ENCODE measurements at places on chromosomes 6 and 20. TPM values are rescaled to one million over a fixed set of nuclear protein-coding genes. Genes with fewer than 3 reads are reported as not detected.

The PRL gene
- total RNA-seq: not detected

The CNR1 gene
- not detected for total RNA-seq

The SLC4A11 gene
- 0.72 TPM for total RNA-seq

The HCRTR2 gene
- total RNA-seq: not detected

The NOX3 gene
- not detected for total RNA-seq

The TM9SF4 gene
- 39.1 TPM for total RNA-seq

The SPATS1 gene
- not detected for total RNA-seq

DNA sequence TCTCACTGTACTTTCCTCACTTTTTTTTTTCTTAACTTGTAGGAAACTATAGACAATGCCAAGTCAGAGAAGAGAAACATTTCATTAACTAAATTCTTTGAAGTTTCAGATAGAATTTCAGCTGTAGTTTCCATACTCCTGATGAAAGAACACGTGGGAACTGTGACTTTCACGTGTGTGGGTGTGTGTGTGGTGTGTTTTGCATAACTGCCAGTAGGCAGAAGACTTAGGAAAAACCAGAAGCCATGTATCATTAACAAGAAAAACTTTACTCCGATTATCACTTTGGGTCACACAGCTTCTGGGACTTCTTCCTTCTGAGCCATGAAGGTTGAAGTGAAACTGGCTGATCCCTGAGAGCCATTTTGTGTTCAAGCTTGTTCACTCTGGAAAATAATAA lies 483.3 kb downstream of the TFAP2B start:
- no peak for DNase-seq
- no peaks in the 10 kb centered on the region for H3K27me3 ChIP-seq
- no peak overlapping the region for H3K4me3 ChIP-seq
- H3K27ac ChIP-seq: no peak overlapping the region

GRCh38 chr6:44662461-44663121 lies 275.1 kb downstream of the CDC5L start:
- H3K4me3 ChIP-seq: no peak overlapping the region
- DNase-seq: no peak
- no peaks in the 10 kb centered on the region for H3K4me1 ChIP-seq
- H3K36me3 ChIP-seq: no peaks in the 10 kb centered on the region

DNA sequence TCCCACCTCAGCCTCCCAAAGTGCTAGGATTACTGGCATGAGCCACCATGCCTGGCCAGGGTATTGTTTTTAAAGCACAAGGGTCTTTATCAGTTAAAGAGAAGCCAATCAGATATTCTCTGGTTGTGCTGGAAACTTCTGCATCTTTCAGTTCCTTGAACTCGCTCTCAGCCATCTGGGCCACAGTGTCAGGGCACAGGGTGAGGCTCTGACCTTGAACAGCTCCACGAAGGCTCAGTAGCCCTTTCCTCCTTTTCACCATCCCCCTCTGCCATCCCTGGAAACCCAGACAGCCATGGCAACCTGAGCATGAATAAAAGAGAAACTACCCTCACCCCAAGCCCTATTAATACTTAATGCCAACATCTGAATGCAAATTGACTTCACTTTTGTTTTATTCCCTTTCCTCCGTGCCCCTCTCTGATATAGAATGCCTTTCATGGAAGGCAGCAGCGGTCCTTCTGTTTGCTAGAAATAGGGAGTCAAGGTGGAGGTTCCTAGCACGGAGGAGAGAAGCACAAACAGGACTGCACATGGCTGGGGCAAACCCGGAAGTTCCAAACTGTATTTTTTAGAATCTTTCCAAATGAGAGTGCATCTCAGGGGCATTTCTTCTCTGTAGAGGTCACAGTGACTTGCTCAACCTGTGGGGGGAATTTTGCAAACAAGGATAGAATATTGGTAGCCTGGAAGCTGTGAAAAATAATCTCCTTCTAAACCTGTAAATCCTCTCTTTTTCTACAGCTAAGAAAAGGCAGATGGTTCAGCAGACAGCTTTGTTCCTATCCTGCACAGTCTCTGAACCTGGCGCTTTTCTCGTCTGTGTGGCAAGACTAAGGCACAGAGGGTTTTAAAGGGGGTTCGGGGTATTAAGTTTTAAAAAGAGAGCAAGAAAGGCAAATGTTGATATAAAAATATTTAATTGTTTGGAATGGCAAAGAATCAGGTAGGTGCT lies 176.4 kb upstream of the RREB1 start:
- DNase-seq: no peak
- H3K4me3 ChIP-seq: no peak overlapping the region
- H3K27me3 ChIP-seq: peaks cover 11% of the 10 kb centered on the region
- H3K36me3 ChIP-seq: no peaks in the 10 kb centered on the region
- H3K27ac ChIP-seq: no peak overlapping the region

GRCh38 chr6:163776906-163777686 lies 362.6 kb downstream of the QKI start:
- DNase-seq: no peak
- H3K27me3 ChIP-seq: peaks cover 9% of the 10 kb centered on the region
- no peaks in the 10 kb centered on the region for H3K36me3 ChIP-seq

DNA sequence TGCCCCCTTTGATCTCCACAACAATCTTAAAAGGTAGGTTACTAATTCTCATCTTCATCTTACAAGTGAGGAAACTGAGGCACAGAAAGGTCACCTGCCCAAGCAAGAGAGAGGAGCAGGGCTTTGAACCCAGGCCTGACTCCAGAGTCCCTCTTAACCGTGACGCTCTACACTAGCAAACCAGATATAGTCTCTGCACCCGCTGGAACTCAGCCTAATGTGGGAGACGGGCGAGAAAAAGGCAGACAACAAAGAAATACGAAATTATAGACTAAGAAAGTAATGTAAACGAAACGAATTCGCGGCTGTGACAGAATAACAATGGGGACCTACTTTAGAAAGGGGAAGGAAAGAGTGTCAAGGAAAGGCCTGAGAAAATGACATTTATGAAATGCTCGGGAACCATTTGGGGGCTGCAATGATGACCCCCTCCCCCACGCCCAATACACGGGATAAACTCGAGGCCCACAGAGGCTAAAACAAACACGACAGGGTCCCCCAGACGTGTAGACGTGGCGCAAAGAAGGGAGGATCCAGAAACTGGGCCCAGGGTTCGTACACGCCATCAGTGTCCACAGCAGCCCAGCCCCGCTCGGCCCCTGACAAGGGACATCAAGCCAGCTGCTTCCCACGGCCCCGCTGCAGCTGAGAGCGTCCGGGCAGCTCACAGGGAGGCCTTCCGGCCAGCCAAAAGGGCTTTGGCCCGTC lies 637 bp downstream of the TRPC4AP start:
- peak overlapping the region; percentile 89 for H3K4me3 ChIP-seq
- peaks cover 64% of the 10 kb centered on the region for H3K4me1 ChIP-seq
- H3K36me3 ChIP-seq: peaks cover 20% of the 10 kb centered on the region
- peak; percentile 28 for DNase-seq
- H3K27me3 ChIP-seq: no peaks in the 10 kb centered on the region

DNA sequence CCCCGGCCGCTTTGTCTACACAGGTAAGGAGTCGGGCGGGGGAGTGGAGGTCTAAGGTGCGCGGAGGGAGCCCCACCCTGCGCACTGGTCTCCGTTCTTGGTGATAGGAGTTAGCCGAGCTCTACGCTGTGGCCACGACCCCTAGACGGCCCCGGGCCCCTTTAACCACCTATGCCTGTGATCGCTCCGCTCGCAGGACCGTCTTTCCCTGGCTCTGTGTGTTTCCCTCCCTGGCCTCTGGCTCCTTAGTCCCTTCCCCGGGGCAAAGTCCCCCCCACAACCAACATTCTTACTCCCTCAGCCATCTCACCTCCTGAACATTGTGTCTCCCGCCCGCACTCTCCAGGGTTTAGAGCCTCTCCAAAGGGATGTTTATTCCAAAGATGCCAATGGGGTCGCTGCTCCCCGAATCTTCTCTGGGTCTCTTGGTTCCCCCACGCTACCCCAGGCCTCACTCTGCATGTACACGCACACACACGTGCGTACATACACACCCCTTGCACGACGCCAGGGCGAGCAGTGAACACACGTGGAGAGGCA lies 50.4 kb downstream of the CPXM1 start:
- H3K4me3 ChIP-seq: no peak overlapping the region
- H3K36me3 ChIP-seq: no peaks in the 10 kb centered on the region
- H3K27me3 ChIP-seq: peaks cover 18% of the 10 kb centered on the region

- H3K27me3 ChIP-seq: no peaks in the 10 kb centered on the region
- no peak overlapping the region for H3K4me3 ChIP-seq
- H3K27ac ChIP-seq: no peak overlapping the region
These were observed 264.3 kb downstream of the TFAP2C start for GRCh38 chr20:56893226-56893917.

GRCh38 chr20:53387983-53388675 lies 205.5 kb downstream of the ZNF217 start:
- peak; percentile 62 for DNase-seq
- H3K27me3 ChIP-seq: no peaks in the 10 kb centered on the region
- no peak overlapping the region for H3K4me3 ChIP-seq
- H3K4me1 ChIP-seq: peaks cover 35% of the 10 kb centered on the region

DNA sequence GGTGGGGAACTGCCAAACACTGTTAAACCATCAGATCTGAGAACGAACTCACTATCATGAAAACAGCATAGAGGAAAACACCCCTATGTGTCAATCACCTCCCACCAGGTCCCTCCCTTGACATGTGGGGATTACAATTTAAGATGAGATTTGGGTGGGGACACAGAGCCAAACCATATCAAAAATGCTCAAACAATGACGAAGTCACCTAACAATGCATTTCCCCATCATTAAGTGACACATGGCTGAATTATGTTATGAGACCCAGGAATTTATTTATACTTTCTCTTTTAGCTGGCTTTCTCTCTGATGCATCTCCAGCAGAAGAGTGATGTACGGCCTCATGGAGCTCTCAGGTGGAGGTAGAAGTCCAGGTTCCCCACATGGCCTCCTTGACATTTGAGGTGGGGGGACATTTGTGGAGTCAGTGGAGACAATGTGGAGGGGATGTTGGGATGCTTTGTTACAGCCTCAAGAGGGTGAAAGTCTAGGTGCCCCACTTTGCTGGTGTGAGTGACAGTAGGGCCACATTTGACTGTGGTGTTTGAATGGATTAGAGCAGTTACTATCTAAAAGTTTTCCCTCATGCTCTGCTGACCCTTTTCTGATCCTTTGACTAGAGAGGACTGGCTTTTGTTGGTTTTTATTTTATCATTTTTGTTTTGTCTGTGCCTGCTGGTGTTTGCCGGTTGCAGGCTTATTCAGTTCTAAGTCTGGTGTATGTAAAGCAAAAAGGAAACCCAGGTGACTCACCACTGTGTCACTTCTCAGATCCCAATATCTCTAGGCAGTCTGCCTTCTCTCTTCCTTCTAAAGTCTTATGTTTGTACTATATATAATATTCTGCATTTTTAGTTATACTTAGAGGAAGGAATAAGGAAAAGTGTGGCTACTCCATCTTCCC lies 18.5 kb upstream of the DCBLD1 start:
- peaks cover 13% of the 10 kb centered on the region for H3K4me1 ChIP-seq
- H3K27ac ChIP-seq: peak overlapping the region; percentile 54
- H3K27me3 ChIP-seq: peaks cover 20% of the 10 kb centered on the region
- H3K36me3 ChIP-seq: no peaks in the 10 kb centered on the region
- no peak overlapping the region for H3K4me3 ChIP-seq

- H3K4me3 ChIP-seq: no peak overlapping the region
- peaks cover 38% of the 10 kb centered on the region for H3K4me1 ChIP-seq
- DNase-seq: peak; percentile 53
- peaks cover 4% of the 10 kb centered on the region for H3K36me3 ChIP-seq
- no peaks in the 10 kb centered on the region for H3K27me3 ChIP-seq
These were observed 76.7 kb downstream of the PREX1 start for GRCh38 chr20:48750941-48751635.

GRCh38 chr20:45090481-45090880 lies 10.4 kb downstream of the KCNS1 start:
- no peak overlapping the region for H3K27ac ChIP-seq
- no peak for DNase-seq
- no peak overlapping the region for H3K4me3 ChIP-seq
- H3K4me1 ChIP-seq: no peaks in the 10 kb centered on the region
- H3K27me3 ChIP-seq: no peaks in the 10 kb centered on the region

- H3K4me3 ChIP-seq: peak overlapping the region; percentile 93
- peaks cover 20% of the 10 kb centered on the region for H3K36me3 ChIP-seq
- peak; percentile 86 for DNase-seq
- H3K27ac ChIP-seq: peak overlapping the region; percentile 95
- H3K27me3 ChIP-seq: no peaks in the 10 kb centered on the region
These were observed 927 bp downstream of the ASXL1 start for GRCh38 chr20:32358883-32359632.

DNA sequence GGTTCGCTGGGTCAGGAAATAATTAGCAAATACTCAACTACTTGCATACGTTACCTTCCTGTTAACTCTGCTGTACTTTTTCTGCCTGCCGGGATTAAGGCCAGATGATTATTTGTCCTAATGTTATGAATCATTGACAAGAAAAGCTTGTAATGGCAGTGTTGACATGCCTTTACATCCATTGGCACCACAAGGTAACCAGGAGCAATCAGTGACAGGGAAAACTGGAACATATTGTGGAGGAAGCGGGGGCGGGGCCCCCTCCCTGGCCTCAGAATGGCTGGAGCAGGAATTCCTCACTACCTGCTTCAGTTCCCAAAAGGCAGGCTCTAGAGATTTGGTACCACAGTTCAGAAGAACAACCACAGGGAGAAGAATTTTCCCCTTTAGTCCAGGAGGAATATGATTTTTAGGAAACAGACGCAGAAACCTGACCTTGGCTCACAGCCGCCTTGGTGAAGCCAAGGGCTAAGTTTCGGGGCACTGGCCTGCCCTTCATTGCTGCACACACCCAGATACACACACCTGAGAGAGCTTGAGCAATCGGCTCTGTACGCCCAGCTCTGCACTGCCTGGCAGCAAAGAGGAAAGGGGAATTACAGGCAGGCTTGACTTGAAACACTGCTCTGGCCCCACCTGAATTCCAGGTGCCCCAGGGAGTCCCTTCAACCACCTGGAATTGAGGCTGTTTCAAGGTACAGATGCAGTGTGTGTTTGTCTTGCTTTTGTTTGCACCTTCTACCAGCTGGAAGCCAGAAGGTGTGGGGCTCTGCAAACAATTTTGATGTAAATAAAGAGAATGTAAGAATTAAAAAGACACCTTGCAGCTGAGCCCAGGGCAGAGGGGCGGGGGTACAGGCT lies 89.8 kb downstream of the MYB start:
- peaks cover 4% of the 10 kb centered on the region for H3K27me3 ChIP-seq
- no peak overlapping the region for H3K4me3 ChIP-seq
- no peak overlapping the region for H3K27ac ChIP-seq
- H3K36me3 ChIP-seq: no peaks in the 10 kb centered on the region
- no peak for DNase-seq

DNA sequence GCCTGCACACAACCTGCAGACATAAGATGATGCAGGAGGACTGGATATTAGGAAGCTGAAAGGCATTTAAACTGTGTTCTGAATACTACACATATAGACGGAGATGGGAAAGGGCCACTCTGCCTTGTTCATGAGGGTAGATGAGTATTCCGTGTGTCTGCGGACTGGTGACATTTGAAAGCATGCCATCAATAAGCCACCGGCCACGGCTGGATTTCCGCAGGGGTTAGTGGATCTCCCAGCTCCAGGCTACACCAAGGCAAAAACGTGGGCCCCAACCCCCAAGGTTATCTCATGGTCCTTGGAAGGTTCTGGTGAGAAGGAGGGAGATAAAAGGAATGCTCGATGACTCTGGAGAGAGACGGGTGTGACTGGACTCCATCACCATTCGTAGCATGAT lies 78.6 kb upstream of the THBS2 start:
- H3K36me3 ChIP-seq: no peaks in the 10 kb centered on the region
- no peak for DNase-seq
- peaks cover 19% of the 10 kb centered on the region for H3K27me3 ChIP-seq
- H3K4me3 ChIP-seq: no peak overlapping the region
- H3K4me1 ChIP-seq: no peaks in the 10 kb centered on the region
- no peak overlapping the region for H3K27ac ChIP-seq

- H3K36me3 ChIP-seq: peaks cover 23% of the 10 kb centered on the region
- no peak overlapping the region for H3K4me3 ChIP-seq
- H3K27ac ChIP-seq: peak overlapping the region; percentile 30
- H3K4me1 ChIP-seq: peaks cover 48% of the 10 kb centered on the region
These were observed 49.7 kb downstream of the TOP1 start for GRCh38 chr20:41078329-41078728.

Data from activated naive CD4-positive, alpha-beta T cell treated with anti-CD3 and anti-CD28 coated beads for 36 hours (primary cell).